Stromal cell of bone marrow (primary cell): ENCODE measurements at places on chromosomes 2 and 18.

DNA sequence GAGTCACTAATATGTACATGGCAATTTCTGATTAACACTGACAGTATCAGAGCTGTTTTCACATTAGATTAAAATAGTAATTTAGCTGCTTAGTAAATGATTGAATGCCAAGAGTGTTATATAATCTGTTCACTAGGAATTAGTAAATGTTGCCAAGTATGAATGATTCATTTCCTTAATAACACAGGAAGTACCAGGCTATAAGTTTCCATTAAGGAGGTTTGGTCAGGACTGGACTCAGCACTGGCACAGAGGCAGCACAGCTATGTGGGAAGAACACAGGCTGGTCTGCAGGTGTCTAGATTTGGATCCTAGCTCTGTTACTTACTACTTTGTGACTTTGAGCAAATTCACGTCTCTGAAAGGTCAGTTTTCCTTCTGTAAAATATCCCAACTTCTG lies 97.2 kb downstream of the TDRD15 start:
- DNase-seq = no peak

DNA sequence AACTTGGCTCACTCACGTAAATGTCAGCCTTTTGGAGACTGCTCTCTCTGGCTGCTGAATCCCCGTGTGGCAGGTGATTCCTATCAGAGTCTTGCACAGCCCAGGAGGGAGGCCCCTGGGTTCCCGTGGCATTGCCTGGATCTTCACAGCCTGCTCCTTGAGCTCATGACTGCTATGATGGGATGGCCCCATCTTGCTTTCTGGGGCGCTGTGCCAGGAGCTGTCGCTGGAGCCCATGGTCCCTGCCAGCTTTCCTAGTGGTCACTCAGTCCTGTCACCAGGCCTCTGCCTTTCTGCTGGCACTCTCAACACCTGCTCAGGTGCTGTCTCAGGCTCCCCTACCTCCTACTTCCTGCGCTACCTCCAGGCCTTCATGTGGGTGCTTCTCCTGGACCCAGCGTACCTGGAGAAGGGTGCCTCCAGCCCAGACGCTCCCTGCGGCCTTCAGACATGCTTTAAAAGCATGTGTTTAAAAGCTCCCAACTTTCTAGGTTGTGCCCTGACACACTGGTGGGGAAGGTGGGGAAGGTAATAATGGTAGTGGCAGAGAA lies 110.1 kb downstream of the MCFD2 start:
- no peak for DNase-seq

DNA sequence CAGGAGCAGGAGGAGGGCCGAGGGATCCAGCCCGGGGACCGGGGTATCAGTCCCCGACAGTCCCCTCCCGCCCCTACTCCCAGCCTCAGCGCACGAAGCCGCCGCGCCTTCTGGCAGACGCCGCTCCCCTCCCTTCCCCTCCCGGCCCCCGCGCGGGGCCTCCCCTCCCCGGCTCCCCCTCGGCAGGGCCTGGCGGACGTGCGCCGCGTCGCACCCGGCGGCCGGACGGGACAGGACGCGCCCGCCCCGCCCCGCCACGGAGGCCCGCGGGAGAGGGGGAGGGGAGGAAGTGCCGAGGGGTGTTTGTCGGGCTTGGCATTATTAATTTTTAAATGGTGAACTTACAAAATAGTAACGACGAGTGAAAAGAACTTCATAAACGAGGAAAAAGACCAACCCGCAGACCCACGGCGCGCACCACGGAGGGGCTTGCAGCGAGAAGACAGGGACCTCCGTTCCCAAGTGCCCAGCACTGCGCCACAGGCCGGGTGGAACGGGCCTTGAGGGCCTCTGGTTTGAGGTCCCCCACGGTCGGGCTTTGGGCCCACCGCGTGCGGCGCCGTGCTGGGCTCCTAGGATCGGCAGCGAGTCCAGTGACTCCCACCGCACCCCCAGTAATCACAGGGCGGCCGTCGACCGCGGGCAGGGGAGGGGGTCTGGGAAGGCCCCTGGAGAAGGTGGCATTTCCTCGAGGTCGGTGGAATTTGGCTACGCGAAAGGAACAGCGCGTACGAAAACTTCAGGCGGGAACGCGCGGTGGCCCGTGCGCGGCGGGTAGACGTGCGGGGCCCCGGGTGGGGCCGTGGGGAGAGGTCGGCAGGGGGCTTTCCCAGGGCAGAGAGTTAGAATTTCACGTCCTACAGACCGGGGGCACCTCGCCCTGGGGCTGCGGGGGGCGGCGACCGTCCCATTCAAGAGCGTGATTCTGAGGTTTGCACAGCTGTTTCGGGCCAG lies 954 bp upstream of the CTDSP1 start:
- no peak for DNase-seq

- no peak for DNase-seq
These were observed 619.0 kb downstream of the SLC4A3 start for GRCh38 chr2:220246386-220246785.

DNA sequence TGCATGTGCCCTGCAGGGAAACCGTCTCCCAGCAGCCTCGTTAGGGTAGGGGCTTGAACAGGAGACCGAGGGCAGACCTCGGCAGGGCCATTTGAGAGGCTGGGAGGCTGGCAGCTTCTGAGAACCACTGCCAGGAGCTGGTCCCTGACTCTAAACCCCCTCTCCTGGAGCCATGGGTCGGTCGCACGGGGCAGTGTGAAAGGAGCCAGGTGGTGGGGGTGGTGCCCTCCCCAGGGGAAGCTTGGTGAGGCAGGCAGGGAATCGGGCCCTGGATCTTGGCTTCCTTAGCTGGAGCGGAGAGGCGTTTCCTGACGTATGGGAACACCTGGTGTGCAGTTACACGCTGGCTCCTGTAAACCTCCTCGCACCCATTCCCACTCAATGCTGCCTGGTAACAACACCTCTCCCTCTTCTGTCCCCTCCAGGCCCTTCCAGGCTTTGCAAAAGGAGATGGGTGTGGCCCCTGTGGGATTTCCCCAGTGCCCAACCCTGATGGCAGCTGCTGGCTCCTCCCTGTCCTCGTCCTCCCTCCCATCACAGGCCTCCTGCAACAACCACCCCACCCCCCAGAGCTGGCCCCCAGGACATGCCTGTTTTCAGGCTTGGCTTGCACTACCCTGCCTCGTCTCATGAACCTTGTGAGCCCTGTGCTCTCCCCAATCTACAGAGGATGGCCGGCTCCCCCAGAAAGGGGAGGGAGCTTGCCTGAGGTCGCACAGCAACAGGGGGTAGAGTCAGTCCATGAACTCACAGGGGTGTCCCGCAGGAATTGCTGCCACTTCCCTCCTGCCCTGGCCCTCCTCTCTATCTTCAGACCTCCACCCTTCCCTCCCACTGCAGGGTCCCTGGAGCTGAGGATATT lies 24.4 kb downstream of the ADRA2B start:
- DNase-seq = no peak

DNA sequence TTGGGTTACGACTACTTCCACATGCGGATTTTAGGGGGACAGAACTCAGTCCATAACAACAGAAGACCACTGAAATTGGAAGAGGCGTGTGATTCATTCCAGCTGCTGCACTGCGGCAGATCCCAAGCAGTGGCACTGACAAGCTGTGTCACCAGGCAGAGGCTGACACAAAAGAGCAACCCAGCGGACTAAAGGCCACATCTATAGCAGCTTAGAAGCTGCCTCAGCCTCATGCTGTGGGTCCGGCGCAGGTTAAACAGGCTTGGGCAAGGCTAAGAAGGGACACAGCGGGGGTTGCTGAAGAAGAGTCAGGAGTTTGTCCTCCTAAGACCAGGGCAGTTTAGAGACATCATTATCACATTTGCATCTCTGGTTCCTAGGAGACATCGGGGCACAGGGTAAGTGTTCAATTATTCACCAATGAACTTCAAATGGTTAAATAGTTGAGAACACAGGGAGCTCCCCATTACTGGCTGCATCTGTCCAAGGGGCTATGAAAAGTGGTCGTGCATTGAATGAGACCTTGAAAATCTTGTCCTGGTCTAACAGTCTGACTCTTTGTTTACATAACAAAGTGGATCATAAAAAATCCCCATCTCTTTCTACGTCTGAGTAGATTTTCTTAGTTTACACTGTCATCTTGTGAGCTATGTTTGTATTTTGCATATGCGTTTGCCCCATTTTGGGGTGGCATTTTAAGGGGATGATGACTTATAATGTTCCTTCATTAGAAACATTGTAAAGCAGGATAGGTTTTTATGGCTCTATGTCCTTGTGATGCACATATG lies 162.3 kb upstream of the TRIB2 start:
- DNase-seq = no peak

- no peak for DNase-seq
These were observed 276.7 kb upstream of the STON1 start for GRCh38 chr2:48253301-48253700.

DNA sequence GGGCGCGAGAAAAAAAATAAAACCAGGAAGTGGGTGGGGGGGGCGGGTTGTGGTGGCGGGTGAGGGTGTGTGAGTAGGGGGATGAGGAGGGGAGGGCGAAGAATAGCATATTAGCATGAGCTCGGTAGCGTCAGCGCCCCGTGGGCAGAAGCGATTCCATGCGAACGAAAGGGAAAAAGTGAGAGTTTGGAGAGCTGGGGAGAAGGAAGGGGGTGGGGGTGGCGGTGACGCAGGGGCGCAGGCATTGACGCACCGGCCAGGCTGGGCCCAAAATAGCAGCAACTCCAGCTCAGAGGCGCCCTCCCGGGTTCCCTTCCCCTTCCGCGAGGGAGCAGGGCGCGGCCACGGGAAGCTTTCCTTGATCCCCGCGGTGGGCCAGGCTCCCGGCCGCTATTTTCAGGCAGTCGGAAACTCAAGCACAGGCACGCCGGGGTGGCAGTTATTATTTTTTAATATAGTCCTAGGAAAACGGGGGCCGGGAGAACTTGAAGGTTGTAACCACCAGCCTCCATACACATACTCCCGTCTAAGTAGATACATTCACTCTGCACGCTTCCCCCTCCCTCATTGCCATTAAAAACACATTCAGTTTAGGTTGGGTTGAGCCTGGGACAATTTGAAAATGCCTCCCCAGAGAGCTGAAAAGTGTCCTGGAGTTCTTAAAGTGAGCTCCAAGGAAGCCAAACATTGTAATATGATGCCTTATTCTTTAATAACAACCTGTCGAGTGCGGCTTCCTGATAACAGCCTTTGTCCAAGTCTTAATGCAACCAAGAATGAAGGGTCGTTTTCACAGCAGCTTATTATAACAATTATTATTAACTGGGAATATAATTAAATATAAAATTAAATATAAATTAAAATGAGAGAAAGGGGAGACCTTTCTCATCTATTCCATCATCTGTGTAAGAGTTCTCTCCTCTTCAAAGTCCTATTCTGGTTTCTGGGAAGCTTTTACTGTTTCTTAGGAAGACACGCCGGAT lies 2.3 kb upstream of the NR4A2 start:
- DNase-seq = peak; percentile 92

GRCh38 chr2:111535404-111535803 lies 348.6 kb downstream of the ANAPC1 start:
- no peak for DNase-seq

DNA sequence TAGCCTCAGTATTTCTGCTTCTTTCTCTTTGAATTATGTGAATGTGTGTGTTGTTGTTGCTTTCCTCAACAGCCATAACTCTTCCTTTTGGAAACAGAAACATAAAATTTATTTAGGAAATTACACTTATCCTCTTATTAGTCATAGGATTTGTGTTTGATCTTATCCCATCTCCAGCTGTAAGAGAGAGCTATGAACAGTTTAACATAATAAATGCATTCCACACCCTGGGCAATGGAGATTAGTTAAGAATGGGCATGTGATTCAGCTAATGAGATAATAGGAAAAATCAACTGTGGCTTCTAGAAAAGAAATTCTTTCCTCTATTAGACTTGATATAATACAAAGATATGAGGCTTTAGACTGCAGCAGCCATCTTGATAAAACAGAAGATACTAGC lies 55.0 kb downstream of the SCN7A start:
- no peak for DNase-seq

DNA sequence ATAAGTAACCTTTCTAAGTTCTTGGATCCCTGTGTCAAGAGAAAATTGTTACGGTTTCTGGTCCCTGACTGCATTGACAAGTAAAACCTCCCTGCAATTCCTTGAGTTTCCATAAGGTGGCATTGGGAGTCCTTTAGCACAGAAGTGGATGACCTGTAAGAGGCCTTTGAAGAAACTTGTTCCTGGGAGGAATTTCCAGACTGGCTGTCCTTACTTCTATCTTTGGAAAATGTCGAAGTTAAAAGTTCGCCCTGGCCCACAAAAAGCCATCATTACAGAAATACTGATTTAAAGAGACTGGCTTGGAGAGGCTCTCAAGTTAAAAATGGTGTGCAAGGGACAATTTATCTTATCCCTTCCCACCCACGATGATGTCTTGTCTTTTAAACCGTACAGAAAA lies 218.4 kb downstream of the CDH20 start:
- peak; percentile 51 for DNase-seq

GRCh38 chr2:86466306-86466705 lies 25.1 kb downstream of the KDM3A start:
- DNase-seq = no peak

GRCh38 chr18:75065251-75066000 lies 143.5 kb downstream of the PTGR3 start:
- DNase-seq = no peak

DNA sequence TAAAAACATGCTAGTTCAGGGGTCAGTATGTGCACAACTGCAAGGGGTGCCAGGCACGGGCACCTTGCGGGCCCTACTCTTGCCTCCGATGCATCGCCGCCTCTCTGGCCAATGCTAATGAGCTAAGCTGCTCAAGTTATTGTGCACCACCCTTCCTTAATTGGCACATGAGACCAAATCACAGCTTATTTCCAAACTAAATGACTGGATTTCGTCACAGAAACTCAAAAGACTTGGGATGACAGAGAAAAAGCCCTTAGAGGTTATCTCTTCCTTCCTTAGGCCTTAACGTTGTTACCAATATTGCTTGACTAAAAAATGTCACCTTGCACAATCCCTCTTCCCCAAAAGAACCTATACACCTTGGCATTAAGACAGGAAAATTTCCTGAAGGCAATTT lies 7.7 kb downstream of the RNF149 start:
- DNase-seq = no peak

- DNase-seq = no peak
These were observed 181.6 kb downstream of the RNF144A start for GRCh38 chr2:7098816-7099215.

GRCh38 chr2:3270095-3270478 lies 107.5 kb downstream of the EIPR1 start:
- no peak for DNase-seq
